Activated naive CD8-positive, alpha-beta T cell treated with anti-CD3 and anti-CD28 coated beads for 36 hours (primary cell): ENCODE measurements at places on chromosomes 2 and 18. TPM values are rescaled to one million over a fixed set of nuclear protein-coding genes. Genes with fewer than 3 reads are reported as not detected.
A peak's percentile ranks its signal among the peaks of the same experiment; 100 is the strongest.

- no peak for DNase-seq
- H3K4me1 ChIP-seq, result peaks cover 19% of the 10 kb centered on the region
- H3K4me3 ChIP-seq, result no peak overlapping the region
- peaks cover 41% of the 10 kb centered on the region for H3K36me3 ChIP-seq
- H3K27me3 ChIP-seq, result peaks cover 14% of the 10 kb centered on the region
- H3K27ac ChIP-seq, result no peak overlapping the region
Observed at GRCh38 chr2:74524005-74524404, 2.0 kb downstream of the DQX1 start.

DNA sequence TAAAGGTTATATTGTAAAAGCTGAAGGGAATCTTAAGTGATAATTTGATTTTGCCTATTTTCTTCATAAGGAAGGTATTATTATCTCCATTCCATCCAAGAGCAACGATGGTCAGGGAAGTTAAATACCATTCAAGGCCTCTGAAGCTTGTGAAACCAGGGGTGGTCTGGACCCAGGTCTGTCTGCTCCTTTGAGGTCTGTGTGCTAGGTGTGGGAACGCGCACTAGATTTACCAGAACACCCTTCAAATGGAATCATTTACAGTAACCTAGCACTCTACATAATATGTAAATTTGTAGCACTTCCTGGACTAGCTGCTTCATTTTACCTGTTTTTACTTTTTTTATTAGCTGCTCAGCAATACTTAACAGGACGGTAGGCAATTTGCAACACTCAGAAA, 6.4 kb upstream of the TRIB2 start:
- peaks cover 1% of the 10 kb centered on the region for H3K36me3 ChIP-seq
- H3K27ac ChIP-seq, result no peak overlapping the region
- DNase-seq, result no peak
- no peak overlapping the region for H3K4me3 ChIP-seq

GRCh38 chr2:235803028-235803427, 309.2 kb downstream of the AGAP1 start:
- H3K4me1 ChIP-seq, result no peaks in the 10 kb centered on the region
- H3K27me3 ChIP-seq, result peaks cover under 1% of the 10 kb centered on the region
- H3K4me3 ChIP-seq, result no peak overlapping the region
- no peaks in the 10 kb centered on the region for H3K36me3 ChIP-seq

ABCB11 gene
- not detected for total RNA-seq

LOXHD1 gene
- 0.12 TPM for total RNA-seq

DNA sequence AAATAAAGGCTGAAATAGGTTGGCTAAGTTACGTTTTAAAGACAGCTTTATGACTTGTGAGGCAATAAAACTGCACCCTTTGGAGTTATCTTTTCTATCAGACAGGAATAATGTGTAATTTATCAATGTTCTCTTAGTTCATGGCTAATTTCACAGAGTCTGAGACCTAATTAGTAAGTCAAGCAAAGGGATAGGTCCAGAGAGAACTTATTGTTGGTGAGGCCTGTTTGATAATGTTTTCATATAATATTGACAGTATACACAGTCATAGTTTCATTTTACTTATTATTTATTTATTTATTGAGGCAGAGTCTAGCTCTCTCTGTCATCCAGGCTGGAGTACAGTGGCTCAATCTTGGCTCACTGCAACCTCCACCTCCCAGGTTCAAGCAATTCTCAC, 1.9 kb upstream of the IL36RN start:
- H3K27me3 ChIP-seq, result no peaks in the 10 kb centered on the region
- H3K36me3 ChIP-seq, result peaks cover 17% of the 10 kb centered on the region
- no peak for DNase-seq
- H3K4me1 ChIP-seq, result peaks cover 5% of the 10 kb centered on the region

MARCO gene
- not detected for total RNA-seq

KCNJ3 gene
- not detected for total RNA-seq

GRCh38 chr2:178998539-178998938, 51.4 kb downstream of the CCDC141 start:
- H3K4me3 ChIP-seq, result no peak overlapping the region
- no peak for DNase-seq
- H3K27ac ChIP-seq, result peak overlapping the region; percentile 2
- H3K36me3 ChIP-seq, result peaks cover 27% of the 10 kb centered on the region
- no peaks in the 10 kb centered on the region for H3K27me3 ChIP-seq

DNA sequence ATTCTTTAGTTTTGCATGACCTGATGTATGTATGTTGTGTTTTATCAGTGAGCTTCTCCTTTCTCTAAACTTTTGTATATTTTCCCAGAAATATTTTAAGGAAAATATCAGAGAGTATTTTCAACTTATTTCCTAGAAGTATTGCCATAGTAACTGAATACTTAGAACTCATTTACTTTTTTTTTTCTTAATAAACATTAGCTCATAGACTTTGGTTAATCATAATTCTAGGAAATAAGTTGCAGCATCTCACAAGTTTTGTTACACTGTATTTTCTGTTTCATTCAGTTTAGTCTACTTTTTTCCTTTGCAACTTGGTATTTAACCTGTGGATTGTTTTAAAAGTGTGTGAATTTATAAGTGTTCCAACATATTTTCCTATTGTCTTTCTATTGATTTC, 27.5 kb downstream of the SMCHD1 start:
- peak overlapping the region; percentile 29 for H3K4me3 ChIP-seq

- no peaks in the 10 kb centered on the region for H3K36me3 ChIP-seq
- H3K27me3 ChIP-seq, result no peaks in the 10 kb centered on the region
- no peaks in the 10 kb centered on the region for H3K4me1 ChIP-seq
- no peak for DNase-seq
- no peak overlapping the region for H3K27ac ChIP-seq
Observed at GRCh38 chr2:9319338-9319715, 104.0 kb downstream of the ITGB1BP1 start.

GRCh38 chr2:2993172-2993692, 384.4 kb downstream of the EIPR1 start:
- no peak overlapping the region for H3K27ac ChIP-seq
- no peak for DNase-seq
- H3K4me1 ChIP-seq, result no peaks in the 10 kb centered on the region
- H3K27me3 ChIP-seq, result peaks cover 24% of the 10 kb centered on the region
- H3K4me3 ChIP-seq, result no peak overlapping the region
- peaks cover 5% of the 10 kb centered on the region for H3K36me3 ChIP-seq

- H3K4me1 ChIP-seq, result no peaks in the 10 kb centered on the region
- no peak for DNase-seq
- H3K36me3 ChIP-seq, result no peaks in the 10 kb centered on the region
- H3K27me3 ChIP-seq, result no peaks in the 10 kb centered on the region
- H3K27ac ChIP-seq, result no peak overlapping the region
Observed at GRCh38 chr2:96700086-96700485, 39.8 kb downstream of the LMAN2L start.

DNA sequence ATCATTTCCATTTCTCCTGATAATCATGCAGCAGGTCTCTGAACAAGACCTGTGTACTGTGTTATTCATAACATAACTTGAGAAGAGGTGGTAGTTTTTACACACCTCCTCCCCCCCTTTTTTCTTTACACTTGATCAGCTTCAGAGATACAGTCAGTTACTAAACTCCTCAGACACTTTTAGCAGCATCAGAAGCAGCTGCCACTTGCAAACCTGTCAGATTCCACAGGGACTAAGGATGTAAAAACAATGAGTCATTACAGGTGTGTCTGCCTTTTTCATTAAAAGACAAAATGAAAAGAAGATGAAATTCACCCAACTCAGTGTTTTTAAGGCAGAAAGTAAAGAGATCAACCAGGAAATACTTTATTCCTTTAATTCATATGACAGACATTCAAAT, 254.0 kb downstream of the NRXN1 start:
- no peak overlapping the region for H3K4me3 ChIP-seq
- no peaks in the 10 kb centered on the region for H3K4me1 ChIP-seq
- DNase-seq, result no peak
- no peaks in the 10 kb centered on the region for H3K27me3 ChIP-seq
- no peak overlapping the region for H3K27ac ChIP-seq

POU3F3 gene
- total RNA-seq, result not detected

GRCh38 chr2:217903859-217904613, 98.8 kb downstream of the TNS1 start:
- no peak overlapping the region for H3K27ac ChIP-seq
- H3K4me1 ChIP-seq, result peaks cover 4% of the 10 kb centered on the region
- H3K4me3 ChIP-seq, result no peak overlapping the region

GRCh38 chr18:56890632-56891031, 239.5 kb downstream of the WDR7 start:
- no peaks in the 10 kb centered on the region for H3K4me1 ChIP-seq
- no peak overlapping the region for H3K4me3 ChIP-seq
- H3K27ac ChIP-seq, result no peak overlapping the region
- DNase-seq, result no peak
- H3K36me3 ChIP-seq, result peaks cover 7% of the 10 kb centered on the region

TMEM198 gene
- total RNA-seq, result 4.2 TPM

GRCh38 chr18:8389391-8390340, 219.6 kb upstream of the RAB12 start:
- H3K4me1 ChIP-seq, result no peaks in the 10 kb centered on the region
- no peaks in the 10 kb centered on the region for H3K36me3 ChIP-seq
- no peak overlapping the region for H3K27ac ChIP-seq
- peak; percentile 9 for DNase-seq
- peaks cover 7% of the 10 kb centered on the region for H3K27me3 ChIP-seq

RSAD2 gene
- 10.0 TPM for total RNA-seq

- peak within 1 kb of the TSS; percentile 89 for H3K4me3 ChIP-seq
- H3K36me3 ChIP-seq, result peaks cover 23% of the 10 kb centered on the region
- H3K4me1 ChIP-seq, result peaks cover 52% of the 10 kb centered on the region
- H3K27ac ChIP-seq, result peak within 1 kb of the TSS; percentile 95
- DNase-seq, result peak; percentile 96
- no peaks in the 10 kb centered on the region for H3K27me3 ChIP-seq
Observed at GRCh38 chr2:73926493-73927327, at the start of gene DGUOK. TSS of gene DGUOK (plus strand) at chr2:73926880. CDS start at chr2:73926911, 31 bp downstream.

DNA sequence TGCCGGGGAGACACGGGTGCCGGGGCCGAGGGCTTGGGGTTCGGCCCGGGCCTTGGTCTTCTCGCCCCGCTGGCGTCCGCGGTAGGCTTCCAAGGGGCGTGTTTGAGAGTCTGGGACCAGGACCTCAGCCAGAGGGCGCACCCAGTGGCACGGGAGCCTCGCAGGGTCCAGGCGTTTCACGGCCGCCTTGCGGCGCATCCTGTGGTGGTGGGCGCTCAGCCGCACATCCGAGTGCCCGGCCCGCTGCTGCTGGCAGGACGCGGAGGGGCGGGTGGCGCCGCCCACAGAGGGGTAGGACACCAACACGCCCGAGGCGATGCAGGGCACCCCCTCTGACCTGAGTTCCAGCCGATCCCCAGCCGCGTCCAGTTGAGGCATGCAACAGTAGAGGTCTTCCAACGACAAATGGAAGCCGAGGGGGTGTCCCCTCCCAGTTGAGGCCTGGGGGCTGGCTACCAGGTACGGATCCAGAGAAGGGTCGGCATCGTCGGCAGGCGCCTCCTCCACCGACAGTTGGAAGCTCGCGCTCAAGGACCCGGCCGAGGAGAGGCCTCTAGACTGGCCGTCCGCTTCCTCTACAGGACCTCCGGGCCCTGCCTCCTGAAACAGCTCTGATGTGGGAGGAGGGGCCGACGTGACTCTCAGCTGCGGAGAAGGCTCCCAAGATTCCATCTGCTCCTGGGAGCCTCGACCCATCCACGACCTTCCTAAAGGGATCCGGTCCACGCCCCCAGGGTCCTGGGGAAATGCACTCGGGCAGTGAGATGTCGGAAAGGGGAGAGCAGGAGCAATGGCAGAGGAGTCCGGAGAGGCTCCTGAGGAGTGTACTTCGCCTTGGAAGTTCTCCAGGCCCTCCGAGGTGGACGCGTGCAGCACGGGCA, 6.3 kb downstream of the C2orf81 start:
- H3K36me3 ChIP-seq, result no peaks in the 10 kb centered on the region
- no peaks in the 10 kb centered on the region for H3K27me3 ChIP-seq
- H3K4me1 ChIP-seq, result peaks cover 13% of the 10 kb centered on the region
- DNase-seq, result peak; percentile 30
- H3K27ac ChIP-seq, result no peak overlapping the region
- peak overlapping the region; percentile 68 for H3K4me3 ChIP-seq

ZNF892 gene
- 3.3 TPM for total RNA-seq

GRCh38 chr2:120938045-120938771, 202.5 kb downstream of the GLI2 start:
- H3K27me3 ChIP-seq, result no peaks in the 10 kb centered on the region
- no peaks in the 10 kb centered on the region for H3K36me3 ChIP-seq
- no peak overlapping the region for H3K4me3 ChIP-seq
- H3K4me1 ChIP-seq, result peaks cover 4% of the 10 kb centered on the region

DNA sequence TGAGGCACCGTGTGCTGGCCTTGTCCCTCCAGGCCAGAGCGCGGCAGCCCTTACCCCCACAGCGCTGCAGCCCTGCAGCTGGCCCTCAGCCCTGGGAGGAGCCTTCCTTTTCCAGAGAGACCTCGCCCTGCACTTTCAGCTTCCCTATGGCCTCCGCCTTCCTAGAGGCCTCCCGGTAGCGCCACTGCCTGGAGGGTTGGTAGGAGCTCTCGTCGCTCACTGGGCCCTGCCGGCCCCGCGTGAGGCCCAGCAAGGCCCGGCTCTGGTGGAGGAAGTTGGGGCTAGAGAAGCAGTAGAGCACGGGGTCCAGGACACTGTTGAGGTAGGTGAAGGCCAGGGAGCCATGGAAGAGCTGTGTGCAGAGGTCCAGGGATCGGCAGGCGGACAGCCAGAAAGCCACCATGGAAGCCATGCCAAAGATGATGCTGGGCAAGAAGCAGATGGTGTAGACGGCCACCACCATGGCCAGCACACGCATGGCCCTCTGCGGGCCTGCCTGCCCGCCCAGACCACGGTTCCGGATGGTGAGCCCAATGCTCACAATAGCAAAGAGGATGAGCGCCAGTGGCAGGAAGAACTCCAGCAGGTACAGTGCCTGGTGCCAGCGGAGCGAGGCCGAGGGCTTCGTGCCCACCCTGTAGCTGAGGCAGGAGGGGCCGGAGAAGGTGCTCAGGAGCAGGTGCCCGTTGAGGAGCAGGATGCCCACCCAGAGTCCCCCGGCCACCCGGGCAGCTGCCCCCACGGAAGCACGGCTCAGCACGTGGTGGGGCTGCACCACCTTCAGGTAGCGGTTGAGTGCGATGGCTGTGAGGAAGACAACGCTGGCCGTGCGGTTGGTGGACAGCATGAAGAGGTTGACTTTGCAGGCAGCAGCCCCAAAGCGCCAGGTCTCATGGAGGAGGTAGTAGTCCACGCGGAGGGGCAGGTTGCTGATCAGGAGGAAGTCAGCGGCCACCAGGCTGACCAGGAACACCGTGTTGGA, 821 bp downstream of the OXER1 start:
- no peaks in the 10 kb centered on the region for H3K27me3 ChIP-seq
- H3K4me1 ChIP-seq, result no peaks in the 10 kb centered on the region
- H3K4me3 ChIP-seq, result no peak overlapping the region
- H3K27ac ChIP-seq, result no peak overlapping the region
- peaks cover 2% of the 10 kb centered on the region for H3K36me3 ChIP-seq
- DNase-seq, result no peak

EFEMP1 gene
- not detected for total RNA-seq

FBXO41 gene
- total RNA-seq, result 45.7 TPM

GRCh38 chr18:78192054-78192453, 787.6 kb upstream of the SALL3 start:
- H3K4me3 ChIP-seq, result no peak overlapping the region
- H3K27me3 ChIP-seq, result no peaks in the 10 kb centered on the region
- no peak for DNase-seq

DNA sequence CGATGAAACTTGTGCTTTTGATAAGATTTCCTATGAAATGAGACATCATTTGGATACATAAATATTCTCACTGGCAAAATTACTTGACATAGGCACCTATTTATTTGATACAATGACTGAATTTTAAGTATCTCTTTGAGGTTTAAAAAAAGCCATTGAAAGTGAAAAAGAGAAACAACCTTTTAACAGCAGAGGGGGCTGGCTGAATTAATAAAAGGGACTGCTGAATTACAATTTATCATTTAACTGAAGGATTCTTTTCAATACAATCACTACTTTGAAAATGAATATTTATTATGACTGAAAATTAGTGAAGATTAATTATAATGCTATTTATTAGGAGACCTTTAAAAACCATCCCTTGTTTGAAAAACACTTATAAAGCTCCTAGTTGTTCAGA, 335.3 kb downstream of the DLGAP1 start:
- no peak overlapping the region for H3K27ac ChIP-seq
- no peaks in the 10 kb centered on the region for H3K27me3 ChIP-seq
- no peak for DNase-seq
- no peak overlapping the region for H3K4me3 ChIP-seq
